ENCODE measurements at places on chromosomes 12 and 14. TPM values are rescaled to one million over a fixed set of nuclear protein-coding genes. Genes with fewer than 3 reads are reported as not detected.

DNA sequence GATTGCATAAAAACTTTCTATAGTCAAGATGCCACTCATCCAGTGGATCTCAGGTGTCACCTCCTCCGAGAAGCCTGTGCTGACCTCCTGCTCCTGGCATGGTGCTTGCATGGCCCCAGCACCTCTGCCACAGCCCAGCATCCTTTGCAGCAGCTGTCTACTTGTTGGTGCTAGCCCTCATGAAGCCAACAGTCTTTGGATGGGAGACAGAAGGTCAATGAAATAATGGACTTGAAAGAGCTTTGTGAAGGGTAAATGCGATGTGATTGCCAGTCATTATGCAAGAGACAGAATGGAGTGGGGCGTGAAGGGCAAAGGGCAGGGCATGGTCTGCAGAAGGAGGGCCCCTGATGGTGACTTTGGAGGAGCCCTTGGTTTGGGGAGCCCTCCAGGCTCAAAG, 63.0 kb upstream of the CLMN start:
- DNase-seq, result no peak

- no peak for DNase-seq
Measured at GRCh38 chr14:100616854-100617409, 29.7 kb upstream of the BEGAIN start.

ITGA7 gene
- total RNA-seq, result 74.8 TPM

DNA sequence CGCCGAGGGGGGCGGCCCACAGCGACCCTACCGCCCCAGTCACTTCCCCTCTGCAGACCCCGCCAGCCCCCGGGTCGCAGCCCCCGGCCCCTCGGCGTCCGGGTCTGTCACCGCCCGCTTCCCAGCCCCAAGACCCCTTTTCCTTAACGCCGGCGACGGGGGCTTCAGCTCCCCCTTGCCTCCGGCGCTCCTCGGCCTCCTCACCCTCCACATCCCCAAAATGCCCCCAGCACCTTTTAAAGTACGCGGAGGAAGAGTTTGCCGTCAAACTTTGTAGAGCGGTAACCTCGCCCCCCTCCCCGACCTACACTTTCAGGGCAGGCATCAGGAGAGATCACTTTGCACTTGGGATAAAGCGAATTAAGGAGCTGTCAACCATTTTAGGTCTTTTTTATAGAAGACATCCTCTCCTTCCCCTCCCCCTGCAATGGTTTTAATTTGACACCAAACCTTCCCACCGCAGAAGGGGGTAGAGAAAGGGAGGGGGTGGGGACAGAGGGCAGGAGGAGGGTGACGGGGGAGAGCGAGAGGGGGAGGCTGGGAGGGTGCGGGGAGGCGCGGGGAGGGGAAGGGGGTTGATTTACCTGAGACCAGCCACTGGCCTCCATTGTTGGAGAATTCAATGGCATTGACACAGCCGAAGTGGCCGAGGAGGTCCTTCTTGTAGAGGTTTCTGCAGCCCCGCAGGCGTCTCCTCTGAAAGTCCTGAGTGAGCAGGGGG, 578 bp downstream of the DCAF5 start:
- DNase-seq, result no peak

TSFM gene
- total RNA-seq, result 32.9 TPM

DNA sequence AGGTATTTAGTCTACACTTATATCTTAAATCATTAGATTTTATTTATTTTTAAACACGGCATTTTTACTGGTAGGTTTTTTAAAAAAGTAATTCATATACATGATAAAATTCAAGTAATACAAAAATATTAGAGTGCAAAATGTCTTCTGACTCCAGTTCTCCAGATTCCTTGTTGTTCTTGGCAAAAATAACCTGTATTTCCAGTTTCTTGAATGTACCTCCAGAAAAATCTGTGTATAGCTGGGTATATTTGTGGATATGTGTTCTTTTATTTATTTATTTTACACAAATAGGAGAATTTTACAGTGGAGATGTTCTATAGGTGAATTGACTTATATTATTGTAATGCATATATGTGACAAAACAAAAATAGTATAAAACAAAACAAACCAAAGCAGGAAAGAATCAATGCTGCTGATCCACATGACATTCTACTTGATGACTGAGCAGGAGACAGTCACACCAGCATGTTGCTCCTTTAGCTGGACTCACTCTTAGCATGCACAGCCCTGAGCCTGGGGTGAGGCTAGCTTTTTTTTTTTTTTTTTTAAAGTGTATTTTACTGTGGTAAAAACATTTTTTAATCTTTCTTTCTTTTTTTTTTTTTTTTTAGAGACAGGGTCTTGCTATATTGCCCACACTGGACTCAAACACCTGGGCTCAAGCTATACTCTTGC, 42.2 kb upstream of the SLC38A2 start:
- DNase-seq, result no peak

GRCh38 chr14:84670796-84671195, 859.1 kb upstream of the FLRT2 start:
- DNase-seq, result no peak

GRCh38 chr12:48946205-48946604, 11.1 kb downstream of the ARF3 start:
- DNase-seq, result no peak

GRCh38 chr12:122023339-122024131, 1.9 kb downstream of the BCL7A start:
- peak; percentile 64 for DNase-seq

TMEM30B gene
- 0.94 TPM for total RNA-seq

DTX1 gene
- 42.5 TPM for total RNA-seq

All from dorsolateral prefrontal cortex (tissue), 122 donors.